Caco-2 (cell line): ENCODE measurements at places on chromosomes 2 and 18.

DNA sequence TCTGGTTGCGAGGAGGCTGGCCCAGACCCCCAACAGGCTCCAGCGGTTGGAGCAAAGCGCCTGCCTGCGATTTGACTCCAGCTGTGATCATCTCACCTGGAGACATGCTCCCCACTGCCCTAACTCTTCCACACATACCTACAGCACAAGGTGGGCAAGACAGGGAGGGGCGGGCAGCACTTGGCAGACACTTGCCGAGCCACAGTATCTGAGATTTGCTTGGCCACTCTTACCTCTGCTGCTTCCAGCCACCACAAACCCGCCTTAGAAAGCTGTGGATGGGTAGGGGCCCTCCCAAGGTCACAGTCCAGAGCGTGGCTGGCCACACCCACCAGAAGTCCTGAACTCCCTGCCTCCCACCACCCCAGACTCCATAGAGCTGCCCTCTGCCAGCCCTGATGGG is 8.2 kb downstream of the CYP26B1 start:
- DNase-seq = no peak

DNA sequence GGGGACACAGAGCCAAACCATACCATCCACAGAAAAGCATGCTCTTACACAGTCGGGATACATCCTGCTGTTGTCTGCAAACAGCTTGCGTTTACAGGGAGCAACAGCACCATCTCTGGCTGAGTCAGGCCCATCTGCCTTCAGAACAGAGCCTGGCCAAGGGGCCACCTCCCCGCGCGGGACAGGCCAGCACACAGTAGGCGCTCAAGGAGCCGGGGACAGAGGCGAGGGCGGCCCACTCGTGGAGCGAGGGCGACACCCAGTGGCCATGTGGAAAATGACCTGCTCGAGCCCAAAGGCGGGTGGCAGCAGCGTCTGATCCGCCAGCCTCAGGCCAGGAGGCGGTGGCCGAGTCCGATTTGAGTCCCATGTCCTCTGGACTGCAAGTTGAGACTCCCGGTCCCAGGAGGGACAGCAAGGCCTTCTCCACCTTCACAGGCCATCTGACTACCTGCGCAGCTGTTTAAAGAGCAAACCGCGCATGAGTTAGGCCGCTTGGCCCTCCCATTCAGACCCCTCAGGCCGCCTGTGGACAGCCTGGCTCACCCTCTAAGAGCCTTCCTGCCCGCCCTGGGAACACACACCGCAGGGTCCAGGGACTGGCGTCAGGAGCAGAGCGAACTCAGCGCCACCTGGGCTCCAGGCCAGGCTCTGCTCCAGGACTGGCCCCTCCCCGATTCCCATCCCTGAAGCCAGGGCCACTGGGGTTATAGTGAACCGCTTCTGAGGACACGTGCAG is 38.3 kb downstream of the TTC32 start:
- DNase-seq = peak; percentile 85

DNA sequence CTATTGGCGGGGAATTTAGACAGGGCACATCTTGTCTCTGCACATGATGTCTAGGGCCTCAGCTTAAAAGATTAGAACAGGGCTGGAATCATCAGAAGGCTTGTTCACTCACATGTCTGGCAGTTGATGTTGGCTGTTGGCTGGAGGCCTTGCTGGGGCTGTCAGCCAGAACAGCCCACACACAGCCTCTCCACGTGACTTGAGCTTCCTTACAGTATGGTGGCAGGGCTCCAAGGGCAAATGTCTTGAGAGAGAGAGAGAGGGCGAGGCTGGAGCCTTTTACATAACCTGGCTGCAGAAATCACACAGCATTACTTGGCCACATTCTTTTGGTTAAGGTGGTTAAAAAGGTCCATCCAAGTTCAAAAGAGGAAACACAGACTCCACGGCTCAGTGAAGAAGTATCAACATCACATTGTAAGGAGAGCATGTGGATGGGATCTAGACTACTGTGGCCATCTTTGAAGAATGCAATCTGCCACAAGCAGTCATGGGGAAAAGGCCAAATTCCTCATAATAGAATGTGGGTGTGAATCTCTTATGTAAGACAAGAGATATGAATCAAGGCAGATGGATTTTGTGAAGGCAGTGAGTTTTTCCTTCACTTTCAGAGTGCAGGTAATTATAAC is 30.4 kb downstream of the SRSF7 start:
- no peak for DNase-seq

DNA sequence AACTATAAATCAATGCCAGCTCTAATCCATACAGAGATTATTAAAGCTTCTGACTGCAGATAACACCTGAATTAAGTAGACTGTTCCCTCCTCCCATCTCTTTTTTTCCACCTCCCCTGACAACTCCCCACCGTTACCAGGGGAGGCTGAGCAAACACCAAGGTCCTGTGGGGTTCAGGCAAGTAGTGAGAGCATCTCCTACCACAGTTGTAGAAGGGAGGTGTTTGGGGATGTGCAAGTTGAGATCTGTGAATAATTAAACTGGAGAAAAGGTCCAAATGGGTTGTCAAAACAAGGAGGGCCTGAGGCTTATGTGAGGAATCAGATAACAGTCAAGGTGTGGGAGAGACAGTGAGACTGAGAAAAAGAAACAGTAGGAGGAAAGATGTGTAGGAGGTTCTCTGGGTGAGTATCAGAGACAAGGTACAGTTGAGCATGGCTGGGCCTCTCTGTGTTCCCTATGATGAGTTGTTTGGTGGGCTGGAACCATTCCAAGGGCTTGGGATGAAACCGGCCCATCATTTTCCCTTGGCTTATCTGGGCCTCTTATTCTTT is 194.6 kb downstream of the CYRIA start:
- DNase-seq = no peak
